Type B pancreatic cell (in vitro differentiated cells): ENCODE measurements at places on chromosomes 12 and 14. TPM values are rescaled to one million over a fixed set of nuclear protein-coding genes. Genes with fewer than 3 reads are reported as not detected.

- DNase-seq: no peak
Observed at GRCh38 chr14:68893566-68893965, 85.5 kb downstream of the ACTN1 start.

- DNase-seq: no peak
Observed at GRCh38 chr12:127546721-127547505, 720.1 kb upstream of the TMEM132C start.

DNA sequence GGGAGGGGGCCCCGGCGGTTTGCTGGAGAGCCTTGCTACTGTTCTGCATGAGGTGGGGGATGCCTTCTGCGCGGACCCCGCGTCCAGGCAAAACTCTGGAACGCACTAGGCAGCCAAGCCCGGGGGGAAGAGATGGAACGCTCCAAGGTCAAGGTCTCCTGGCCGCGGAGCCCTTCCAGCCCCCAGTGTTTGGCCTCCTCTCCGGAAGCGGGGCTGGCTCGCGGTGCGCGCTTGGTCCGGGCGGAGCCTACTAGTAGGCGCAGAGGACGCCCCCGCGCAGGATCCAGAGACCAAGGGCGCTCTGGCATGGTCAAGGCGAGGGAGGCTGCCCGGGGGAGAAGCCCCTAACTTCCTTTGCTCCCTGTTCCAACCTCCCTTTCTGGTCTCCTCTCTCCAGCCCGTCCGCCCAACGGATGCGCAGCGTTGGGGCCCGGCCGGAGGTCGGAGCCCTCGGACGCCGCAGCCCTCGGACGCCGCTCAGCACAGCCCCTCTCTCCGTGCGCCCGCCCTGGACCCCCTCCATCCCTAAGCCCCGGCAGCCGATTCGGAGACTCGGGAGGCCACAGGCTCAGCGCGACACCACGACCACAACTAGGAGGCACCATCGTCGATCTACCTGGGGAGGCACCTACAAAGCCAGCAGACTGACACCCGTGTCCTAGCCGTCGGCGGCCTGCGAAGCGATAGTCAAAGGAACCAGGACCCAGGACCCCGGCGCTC, 669 bp upstream of the KCNK13 start:
- DNase-seq: no peak

Gene CLEC1A
- total RNA-seq: 0.86 and 3.6 TPM in 2 replicates

DNA sequence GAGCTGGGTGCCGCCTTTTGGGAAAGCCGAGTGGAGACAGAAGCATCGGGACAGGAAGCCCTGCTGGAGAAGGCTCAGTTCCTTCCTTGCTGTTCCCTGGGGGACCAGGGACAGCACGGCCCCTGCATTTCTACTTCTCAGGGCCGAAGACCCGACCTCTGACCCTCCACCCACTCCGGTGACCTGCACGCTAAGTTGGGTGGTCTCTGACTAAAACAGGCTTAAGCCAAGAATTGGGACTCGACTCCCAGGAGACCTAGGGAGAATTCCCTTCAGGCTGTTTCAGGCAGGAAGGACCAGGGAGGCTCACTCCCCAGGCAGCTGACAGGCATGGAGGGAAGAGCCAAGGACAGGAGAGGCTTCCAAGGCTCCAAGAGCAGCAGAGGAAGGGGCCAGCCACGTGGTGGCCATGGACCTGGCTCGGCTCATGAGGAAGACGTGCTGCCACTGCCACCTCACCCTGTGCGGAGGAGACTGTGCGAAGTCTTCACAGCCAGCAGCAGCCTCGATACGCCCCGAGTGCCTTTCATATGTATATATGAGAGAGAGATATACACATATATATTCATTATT, 43.9 kb downstream of the DCAF4 start:
- no peak for DNase-seq

DNA sequence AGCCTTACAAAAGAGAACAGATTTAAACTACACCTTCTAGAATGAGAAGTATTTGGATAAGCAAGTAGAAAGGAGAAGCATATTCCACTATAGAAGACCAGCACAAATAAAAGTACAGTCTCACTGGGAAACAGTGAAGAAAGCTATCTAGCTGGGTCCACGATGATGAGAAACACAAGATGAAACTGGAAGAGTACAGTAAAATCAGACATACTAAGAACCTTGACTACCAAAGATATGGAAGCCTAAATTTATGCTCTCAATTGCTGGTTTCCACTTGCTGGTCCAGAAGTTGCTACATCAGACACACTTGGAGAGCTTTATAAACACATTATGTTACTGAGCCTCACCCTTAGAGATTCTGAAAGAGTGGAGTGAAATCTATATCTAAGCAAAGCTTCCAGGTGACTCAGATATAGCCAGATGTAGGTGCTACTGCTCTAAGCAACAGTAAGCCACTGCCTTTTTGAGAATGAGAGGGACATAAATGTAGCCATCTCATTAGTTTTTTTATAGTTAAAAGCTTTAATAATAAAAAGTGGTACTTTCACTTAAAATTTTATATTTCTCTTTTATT, 96.3 kb upstream of the BBS10 start:
- DNase-seq: no peak
